ENCODE measurements at places on chromosomes 5 and 9. TPM values are rescaled to one million over a fixed set of nuclear protein-coding genes. Genes with fewer than 3 reads are reported as not detected.

DNA sequence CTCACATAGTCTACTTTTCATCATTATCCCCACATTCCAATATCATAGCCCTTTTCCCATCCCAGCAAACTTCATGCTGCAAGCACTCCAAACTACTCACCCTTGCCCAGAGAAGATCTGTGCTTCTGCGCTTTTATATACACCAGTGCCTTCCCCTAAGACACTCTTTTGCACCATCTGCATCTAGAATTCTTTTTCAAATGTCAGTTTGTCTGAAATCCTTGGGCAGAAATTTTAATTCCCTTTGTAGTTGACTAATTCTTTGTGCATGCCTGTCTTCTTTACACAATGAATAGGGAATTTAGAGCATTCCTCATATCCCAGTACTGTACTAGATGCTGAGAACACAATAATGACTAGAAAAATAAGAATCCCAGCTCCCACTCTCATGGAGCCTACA is 298.9 kb downstream of the KCNN2 start:
- no peak for DNase-seq

- no peak for DNase-seq
Measured at GRCh38 chr5:133225671-133226152, 173.9 kb downstream of the HSPA4 start.

Gene YTHDC2
- 26.8 TPM for total RNA-seq

Gene EIF4E1B
- total RNA-seq, result not detected

Gene ISL1
- total RNA-seq, result not detected

Gene ANKRD34B
- not detected for total RNA-seq
